ENCODE measurements at places on chromosomes 12 and 14.

DNA sequence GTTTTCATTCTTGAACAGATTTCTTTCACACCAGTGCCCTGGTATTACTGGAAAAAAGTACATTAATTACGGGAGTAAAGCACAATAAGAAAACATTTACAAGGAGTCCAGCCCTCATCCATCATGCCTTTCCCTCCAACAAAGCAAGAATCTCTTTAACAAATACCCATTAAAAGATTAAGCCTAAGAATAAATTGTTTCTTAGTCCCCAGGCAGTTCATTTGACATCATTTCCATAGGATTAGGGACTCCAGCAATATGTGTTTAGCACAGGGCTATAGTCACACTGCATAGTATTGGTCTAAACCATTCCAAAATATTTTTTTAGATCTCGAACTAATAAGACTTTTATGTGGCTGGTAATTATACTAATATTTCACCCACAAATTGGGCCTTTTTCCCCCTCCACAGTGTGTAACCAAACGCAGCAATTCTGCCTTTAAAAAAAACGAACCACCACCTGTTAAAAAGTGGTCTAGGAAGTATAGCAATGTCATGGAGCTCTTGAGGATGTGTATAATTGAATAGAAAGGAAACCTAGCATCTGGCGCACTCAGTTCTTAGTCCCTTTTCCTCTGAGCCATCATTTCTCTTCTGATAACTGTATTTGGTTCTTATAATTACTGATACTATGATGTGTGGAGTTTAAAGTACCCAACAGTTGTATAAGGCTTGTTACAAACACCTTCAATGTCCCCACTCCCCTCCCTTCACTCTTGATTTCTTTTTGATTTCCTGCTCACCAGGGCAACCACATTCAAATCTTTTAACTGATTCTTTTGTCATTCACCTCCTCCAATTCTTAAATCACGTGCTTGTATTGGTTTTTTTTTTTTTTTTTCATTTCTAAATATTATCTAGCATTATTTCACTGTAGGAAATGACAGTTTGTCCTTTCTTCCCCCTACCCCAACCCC lies 138.7 kb downstream of the ETV6 start:
- DNase-seq, result no peak

GRCh38 chr14:64659366-64659765 lies 44.9 kb upstream of the PLEKHG3 start:
- no peak for DNase-seq

GRCh38 chr12:126760092-126760491 lies 1506.9 kb upstream of the TMEM132C start:
- no peak for DNase-seq

- DNase-seq, result no peak
Measured at GRCh38 chr12:130097342-130097741, 64.9 kb upstream of the FZD10 start.

- no peak for DNase-seq
Measured at GRCh38 chr12:89309440-89309802, 42.9 kb downstream of the DUSP6 start.

DNA sequence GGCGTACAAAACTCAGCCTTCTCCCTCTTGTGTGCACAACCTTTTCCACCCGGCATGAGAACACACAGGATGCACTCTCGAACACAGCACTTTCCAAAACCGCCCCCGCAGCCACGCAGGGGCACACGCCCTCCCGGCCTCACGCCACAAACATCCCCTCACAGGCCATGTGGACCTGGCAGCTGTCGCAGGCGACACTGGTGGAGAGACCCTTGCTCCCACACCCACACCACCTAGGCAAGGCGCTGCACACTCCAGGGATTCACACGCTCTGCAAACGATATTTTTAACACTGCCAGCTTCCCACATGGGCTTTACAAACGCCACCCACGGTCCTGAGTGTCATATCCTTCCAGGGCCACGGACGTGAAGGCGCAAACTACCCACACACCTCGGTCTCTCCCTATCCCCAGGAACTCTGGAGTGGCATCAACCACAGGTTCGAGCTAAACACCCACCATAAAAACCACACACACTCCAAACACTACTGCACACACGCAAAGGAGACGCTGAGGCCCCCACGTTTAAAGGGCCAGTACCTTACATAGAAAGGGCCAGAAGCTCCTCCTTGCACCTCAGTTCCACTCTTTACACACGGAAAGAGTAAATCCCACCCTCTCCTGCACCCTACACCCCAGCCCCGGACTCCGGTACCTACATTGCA lies 12.4 kb upstream of the ITGB7 start:
- DNase-seq, result peak; percentile 57

GRCh38 chr14:61954306-61954705 lies 192.1 kb downstream of the SNAPC1 start:
- no peak for DNase-seq

DNA sequence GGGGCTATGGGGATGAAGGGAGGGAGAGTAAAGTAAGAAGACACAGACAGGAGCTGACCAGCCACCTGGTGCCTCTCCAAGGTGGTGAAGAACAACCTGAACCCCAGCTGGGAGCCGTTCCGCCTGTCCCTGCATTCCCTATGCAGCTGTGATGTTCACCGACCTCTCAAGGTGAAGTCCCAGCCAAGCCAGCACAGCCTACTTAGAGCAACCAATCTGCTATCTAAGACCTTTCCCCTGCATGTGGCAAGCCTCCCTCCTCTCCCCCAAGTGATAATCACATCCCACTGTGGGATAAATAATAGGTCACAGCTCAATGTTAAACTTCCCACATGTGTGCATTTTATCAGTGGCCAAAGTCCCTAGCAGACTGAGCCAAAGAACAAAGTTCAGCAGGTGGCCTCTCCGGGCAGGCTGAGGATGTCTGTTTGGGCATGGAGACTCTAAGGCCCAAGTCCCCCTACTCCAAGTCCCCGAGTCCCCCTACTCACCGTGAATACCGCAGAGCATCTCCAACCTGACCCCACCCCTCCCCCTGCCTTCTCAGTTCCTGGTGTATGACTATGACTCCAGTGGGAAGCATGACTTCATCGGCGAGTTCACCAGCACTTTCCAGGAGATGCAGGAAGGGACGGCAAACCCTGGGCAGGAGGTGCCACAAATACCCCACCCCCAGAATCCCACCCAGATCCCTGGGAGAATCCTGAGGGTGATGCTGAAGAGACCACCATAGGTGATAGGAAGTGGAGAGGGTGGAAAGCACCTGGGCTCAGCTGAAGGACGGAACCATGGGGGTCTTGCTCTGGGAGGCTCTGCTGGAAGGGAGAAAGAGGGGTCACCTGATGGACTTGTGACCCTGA lies 3.5 kb downstream of the CPNE6 start:
- DNase-seq, result no peak

DNA sequence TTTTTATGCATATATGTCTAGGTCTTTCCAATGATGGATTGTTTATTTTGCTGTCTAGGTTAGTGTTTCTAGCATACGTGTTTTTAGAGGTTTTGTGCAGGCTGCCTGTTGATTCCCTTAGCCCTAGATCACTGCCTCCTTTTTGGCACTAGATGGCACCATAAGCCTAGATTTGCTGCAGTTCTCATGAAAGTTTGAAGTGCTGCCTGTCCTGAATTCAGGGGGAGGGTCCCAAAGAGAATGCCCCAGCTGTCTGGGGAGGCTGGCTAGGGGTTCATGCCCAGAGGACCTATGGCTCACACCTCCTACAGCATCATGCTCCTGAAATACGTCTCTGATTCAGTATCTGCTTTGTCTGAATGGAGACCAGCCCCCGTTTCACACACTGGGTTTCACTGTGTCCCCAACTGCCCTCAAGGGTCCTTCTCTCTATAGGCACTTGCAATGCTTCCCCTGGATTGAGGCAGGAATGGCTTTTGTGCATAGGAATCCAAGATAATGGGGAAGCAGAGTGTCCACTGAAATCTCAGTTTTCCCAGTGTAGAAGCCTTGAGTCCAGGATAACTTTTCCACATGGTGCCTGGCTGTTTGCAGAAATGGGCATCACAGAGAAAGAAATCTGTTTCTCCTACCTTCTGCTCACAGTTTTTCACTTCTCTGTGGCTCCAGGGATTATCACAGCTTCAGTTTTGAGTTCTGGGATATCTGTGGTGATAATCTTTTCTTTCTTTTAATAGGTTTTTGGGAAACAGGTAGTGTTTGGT lies 14.2 kb upstream of the TXNRD1 start:
- peak; percentile 53 for DNase-seq

DNA sequence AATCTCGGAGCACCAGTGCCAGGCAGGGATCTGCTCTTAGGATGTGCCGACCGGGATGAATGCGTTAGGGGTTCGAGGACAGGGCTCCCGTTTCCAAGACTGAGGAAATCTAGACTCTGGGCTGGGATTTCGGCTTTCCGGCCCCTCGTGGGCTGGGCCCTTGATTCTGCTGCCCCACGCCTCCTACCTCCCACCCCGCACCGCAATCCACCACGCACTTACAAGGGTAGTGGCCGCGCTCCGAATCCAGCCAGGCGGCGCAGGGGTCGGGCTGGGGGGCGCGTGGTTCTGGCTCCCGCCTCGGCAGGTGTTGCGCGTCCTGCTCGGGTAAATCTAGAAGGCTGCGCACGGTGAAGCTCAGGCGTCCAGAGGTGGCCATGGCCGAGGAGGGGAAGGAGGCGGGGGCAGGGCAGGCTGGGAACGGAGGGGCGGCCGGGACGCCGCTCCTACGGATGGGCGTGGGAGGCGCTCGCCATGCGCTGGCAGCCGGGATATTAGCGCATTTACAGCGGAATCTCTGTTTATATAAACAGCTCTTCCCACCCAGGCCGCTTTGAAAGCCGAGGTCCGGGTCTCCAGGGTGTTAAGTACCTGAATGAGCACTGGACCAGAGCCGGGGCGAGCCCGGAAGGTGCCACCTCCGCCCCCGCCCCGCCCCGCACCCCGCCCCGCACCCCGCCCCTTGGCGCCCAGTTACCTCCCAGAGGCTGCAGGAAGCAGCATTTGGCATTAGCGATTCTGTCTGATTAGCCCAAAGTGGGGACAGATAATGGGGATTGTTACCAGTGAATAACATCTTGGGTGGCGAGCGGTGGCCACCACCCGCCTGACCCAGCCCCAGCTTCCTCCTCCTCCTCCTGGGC lies at the start of gene NKX2-8:
TSS of gene NKX2-8 (minus strand) at position 604 of the 863 bp plus-strand sequence. CDS start at position 379, 225 bp downstream.
- no peak for DNase-seq

- DNase-seq, result no peak
Measured at GRCh38 chr12:38258411-38258810, 58.2 kb upstream of the ALG10B start.

DNA sequence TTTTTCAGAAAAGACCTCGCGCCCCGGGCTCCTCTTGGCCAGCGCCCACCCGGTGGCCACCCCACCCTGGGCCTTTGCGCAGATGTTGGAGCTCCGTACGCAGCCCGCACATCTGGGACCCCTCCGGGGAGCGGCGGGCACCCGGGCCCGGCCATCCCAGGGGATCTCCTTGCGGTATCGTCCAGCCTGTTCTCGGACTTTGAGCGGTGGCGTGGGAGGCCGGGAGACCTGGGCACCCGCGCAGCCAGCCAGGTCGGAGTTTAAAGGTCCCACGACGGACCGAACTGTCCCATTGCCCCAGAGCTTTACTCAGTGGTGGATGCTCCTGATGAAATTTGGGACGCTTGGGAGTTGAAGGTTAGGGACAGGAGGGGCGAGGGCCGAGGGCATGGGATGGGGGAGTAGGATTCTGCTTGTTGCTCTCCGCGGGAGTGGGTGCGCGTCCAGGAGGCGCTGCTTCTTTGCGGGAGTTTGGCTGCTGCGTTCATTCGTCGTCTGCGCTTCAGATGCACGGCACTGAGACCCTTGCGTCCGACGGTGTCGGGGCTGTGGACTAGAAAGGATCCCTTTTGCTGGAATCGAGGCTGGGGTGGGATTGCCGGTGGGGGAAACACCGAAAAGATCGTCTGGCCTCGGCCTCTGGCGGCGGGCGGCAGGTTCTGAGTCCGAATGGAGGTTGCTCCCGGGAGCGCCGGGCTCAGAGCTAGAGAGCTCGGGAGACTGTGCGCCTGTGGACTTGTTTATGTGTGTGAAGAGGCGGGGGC lies 1.4 kb downstream of the NTF3 start:
- peak; percentile 55 for DNase-seq

- no peak for DNase-seq
Measured at GRCh38 chr14:76826122-76826521, at the start of gene LRRC74A. Gene LRRC74A, plus strand, starts transcription at chr14:76826408. Its CDS starts 290 bp downstream, at chr14:76826698.

DNA sequence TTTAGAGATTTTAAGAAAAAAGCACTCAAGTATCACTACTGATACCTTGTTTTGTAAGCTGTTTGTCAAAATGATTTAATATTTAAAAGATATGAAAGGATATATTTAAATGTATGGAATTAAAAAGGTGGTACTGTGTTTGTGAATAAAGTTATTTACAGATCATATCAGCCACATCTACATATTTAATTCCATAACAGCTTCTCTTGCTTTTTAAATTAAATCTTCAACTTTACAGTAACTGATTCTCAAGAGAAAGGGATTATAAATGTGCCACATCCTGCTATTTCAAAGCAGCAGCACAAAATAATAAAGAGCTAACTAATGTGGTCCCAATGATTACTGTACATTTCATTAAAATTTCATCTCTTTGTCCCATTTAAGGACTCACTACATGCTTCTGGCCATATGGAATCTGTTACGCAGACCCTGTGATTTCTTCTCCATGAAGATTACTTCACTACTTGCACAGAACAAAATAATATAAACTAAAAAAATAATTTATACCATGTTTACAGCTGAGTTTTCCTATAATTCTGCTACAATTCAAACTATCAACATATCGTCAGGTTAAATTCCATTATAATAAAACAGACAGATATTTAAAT lies 117.8 kb downstream of the MED13L start:
- DNase-seq, result peak; percentile 38

GRCh38 chr14:31828946-31829868 lies 247.9 kb upstream of the ARHGAP5 start:
- DNase-seq, result peak; percentile 18

- DNase-seq, result peak; percentile 36
Measured at GRCh38 chr12:101759396-101760047, 20.3 kb upstream of the SYCP3 start.

DNA sequence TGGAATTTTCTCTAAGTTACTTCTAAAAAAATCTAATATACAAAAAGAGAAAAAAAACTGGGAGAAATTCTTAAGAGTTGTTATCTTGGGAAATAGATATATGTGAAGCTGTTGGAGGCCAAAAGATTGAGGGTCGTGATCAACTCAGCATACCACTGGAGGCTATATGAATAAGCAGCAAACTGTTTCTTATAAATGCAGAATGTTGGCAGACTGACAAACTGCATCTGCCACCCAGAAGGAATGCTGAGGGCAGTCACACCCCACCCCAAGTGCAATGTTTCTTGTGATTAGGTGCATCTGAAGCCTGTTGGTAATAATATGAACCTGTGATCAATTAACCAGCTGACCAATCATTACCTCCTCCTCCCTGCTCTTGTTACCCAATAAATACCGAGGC lies 818.6 kb upstream of the MGAT4C start:
- no peak for DNase-seq

DNA sequence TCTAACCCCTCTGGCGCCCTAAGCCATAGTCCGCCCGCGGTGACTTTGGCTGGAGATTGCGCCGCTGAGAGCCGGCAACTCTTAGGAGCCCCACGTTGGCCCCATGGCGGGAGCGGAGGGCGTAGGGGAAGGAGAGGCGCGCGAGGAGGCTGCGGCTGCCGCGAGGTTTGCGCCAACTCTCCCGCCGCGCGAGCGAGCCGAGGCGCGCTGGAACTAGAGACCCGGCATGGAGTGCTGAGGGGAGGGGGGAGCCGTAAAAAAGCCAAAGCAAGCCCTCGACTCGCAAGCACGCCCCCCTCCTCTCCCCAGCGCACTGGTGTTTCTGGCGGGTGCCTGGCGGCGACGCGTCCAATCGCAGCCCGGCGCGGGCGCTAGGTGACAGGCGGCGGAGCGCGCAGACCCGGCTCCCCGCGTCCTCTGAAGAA lies at the start of gene SYT10:
TSS of gene SYT10 (minus strand) at position 233 of the 425 bp plus-strand sequence. CDS start 297 bp downstream, outside the sequence.
- peak; percentile 23 for DNase-seq

All from lung (tissue), 17 donors.